ENCODE measurements at places on chromosomes 7 and 10.

DNA sequence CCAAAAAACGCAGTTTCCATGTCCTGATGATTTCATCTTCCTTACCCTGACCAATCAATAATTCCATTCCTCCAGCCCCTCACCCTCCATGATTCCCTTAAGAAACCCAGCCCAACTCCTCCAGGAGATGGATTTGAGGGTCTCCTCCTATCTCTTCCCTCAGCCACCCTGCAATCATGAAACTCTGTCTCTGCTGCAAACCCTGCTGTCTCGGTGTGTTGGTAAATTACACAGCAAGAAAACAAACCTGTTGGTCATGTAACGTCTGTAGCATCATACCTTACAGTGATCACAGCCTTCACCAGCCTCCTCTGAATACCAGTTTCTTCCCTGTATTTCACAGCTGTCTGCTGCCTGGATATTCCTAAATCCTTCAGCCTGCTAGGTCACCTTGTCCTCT is 300.7 kb upstream of the NEBL start:
- no peak for DNase-seq

GRCh38 chr7:88111140-88111743 is 108.6 kb downstream of the SRI start:
- DNase-seq = no peak

GRCh38 chr7:24284699-24285506 is 913 bp downstream of the NPY start:
- no peak for DNase-seq

GRCh38 chr7:7709291-7709690 is 9.1 kb downstream of the RPA3 start:
- no peak for DNase-seq

DNA sequence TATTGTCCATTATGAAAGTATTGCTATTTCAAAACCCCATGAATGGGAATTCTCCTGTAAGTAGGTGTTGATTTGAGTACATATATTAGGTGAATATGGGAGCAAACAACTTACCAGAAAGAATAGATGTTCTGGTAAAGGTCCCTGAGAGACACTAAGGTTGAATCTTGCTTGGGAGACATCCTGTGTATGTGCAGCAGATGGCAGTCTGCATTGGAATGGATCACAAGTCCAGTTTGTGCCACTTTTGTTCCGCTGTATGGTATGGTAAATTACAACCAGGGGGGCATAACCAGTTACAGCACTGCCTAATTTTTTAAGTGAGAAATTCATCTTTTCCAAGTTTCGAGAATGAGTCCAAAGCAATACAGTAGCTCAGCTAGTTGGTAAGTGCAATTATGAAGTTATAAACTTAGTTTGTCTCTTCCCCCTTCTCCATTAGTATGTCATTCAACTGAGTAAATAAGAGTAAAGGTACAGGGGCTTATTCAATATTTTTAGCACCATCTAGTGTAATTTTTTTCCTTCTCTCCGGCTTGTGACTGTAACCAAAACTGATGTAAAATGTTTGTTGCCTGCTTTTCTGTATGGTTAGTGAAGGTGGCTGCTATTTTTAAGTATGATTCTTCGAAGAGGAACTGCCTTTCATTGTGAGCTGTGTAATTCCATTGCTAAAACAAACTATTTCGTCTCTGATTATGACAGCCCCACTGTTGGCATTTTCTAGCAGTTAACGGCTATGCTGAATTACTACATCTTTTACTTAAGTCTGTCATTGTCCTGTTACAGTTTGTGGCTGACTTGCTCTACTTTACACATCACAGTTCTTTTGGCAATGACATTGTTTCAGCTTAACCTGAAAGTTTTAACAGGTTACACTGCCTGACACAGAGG is 2.8 kb downstream of the MCU start:
- no peak for DNase-seq

- DNase-seq = no peak
Measured at GRCh38 chr10:48611133-48611532, 6.3 kb upstream of the ARHGAP22 start.

- DNase-seq = no peak
Measured at GRCh38 chr7:112202816-112203215, 3.4 kb downstream of the DOCK4 start.

- DNase-seq = no peak
Measured at GRCh38 chr10:30639946-30640786, 10.6 kb upstream of the LYZL2 start.

DNA sequence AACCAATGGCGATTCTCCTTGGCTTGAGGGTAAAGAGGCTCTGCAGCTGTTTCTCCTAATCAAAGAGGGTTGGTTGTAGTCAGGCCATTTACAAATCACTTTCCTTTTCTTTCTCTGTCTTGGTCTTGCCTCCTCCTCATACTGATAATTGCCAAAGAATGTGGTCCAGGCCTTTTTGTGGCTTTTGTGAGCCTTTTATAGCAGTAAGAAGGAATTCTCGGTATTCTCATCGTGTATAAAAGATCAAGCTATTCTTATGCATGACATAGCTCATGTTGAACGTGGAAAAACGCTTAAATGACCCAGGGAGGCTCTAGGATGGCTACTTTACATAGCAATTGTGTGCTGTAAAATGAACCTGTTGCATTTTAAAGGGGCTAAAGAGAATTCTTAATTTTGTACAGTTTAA is 62.6 kb downstream of the RBM20 start:
- DNase-seq = no peak

DNA sequence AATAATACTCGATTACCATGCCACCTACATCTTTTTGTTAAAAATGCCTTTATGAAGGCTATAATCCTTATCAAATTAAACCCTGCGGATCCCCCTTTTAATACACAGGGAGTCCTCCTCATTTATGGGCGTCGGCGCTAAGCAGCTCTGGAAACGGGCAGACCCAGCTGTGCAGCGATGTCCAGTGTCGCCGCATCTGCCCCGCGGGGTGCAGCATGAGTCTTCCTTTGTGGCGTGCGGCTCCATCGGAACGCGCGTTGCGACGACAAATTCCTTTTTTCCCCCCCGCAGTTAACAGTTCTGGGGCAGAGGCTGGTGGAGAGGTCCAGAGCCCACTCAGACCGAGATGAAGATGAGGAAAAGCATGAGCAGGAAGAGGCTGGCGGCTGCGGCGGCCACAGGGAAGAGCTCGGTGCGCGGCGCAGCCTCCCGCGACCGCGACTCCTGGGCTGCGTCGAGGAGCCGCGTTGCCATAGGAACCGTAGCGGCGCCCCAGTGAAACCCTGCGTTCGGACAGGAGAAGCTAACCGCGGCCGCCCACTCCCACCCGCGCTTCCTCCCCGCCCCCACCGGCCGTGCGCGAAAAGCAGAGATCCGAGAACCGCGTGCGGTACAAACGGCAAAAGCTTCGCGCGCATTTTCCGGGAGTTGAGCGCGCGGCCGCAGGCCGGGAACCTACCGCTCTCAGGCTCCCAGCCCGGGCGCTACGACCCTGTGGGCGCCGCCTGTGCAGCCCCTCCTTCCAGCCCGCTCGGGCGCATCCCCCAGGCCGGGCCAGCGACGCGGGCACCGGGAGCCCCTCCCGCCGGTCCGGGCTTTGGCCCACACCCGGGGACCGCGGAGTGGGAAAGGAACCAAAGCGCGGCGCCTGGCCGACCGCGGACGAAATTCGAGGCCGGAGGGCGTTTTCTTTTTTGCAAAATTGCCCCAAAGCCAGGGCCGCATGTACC is 130.6 kb downstream of the SPAG6 start:
- DNase-seq = no peak

DNA sequence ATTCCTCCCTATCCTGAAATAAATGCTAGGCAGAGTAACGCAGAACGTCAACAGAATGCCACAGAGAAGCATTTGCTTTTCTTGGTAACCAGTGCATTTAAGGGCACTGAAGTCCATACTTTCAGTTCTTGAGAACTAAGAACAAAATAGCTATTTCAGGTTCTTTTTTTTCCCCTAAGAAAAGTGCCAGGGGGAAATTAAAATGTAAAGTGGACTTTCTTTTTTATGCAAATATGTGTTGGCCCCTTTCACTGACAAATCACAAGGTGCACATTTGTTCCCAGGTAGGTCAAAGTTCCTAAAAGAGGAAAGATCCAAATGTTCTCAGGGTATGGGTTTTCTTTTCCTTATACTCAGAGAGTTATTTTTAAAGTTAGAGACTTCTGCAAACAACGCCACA is 151.5 kb downstream of the HPSE2 start:
- DNase-seq = no peak

DNA sequence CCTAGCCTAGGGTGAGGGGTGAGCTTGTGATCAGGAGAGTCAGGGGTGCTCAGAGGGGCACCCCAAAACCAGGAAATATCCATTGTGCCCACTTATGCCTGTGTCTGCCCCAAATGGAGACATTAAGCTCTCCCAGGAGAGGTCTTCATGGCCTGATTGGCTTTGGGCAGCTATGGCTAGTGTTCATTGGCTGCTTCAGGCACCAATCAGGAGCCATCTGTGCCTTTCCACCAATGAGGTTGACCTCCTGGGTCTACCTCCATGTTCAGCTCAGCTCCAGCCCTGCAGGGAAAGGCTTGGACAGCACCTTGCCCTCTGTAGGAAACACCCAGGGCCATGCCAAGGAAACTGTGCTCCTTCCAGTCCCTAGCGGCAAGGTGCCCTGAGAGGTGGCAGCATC is 23.9 kb upstream of the HSPB1 start:
- DNase-seq = no peak

DNA sequence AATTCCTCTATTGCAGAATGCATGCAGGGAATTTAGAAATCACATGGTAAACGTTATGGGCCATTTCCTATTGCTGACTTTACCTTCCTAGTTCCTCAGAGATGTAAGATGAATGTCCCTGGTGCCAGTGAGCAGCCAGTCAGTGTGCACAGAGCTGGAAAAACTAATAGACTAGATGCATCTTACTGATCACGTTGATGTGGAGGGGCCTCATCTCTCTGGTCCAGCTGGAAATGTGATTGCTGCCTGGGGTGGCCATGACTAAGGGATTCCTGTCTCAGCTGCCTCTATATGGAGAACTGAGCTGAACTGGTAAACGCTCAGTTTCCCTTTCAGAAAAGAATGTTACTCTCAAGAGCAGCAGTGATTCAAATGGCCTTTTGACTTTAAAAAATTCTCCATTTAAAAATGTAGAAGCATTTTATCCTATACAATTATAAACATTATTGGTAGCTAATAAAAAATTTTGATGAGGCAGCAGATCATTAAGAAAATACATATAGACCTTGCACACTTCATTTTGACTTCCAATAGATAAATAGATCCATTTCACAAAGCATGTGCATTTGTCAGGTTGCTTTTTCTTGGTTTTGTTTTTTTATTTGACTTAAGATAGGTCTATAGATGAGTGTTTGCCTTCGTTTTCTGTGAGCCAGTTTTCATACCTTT is 80.5 kb upstream of the INSYN2A start:
- DNase-seq = no peak

GRCh38 chr7:94011714-94012353 is 7.7 kb upstream of the BET1 start:
- DNase-seq = no peak

GRCh38 chr7:54985426-54986330 is 33.1 kb upstream of the EGFR start:
- no peak for DNase-seq

GRCh38 chr10:2604891-2605290 is 462.5 kb upstream of the PFKP start:
- DNase-seq = no peak

DNA sequence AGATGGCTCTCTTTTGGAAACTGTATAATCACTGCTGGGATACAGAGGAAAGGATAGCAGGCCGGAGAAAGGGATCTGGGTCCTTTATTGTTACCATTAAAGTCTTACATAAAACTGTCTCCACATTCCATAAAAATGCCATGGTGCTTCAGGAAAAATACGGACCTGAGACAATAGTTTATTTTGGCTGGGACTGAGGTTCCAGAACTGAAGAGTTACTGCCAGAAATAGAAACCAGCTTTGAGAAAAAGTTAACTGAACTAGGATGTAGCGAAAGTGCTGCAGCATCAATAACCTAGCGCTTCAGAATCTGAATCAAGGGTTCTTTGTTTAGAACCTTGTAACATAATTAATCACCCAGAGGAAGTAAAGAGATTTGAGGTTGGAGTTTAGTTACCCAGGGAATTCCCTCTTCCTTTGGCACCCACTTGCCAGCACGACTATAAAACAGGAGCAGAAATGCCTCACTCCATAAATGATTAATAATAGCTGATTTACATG is 38.0 kb downstream of the MEOX2 start:
- DNase-seq = no peak

GRCh38 chr10:90451283-90451682 is 406.6 kb downstream of the HTR7 start:
- DNase-seq = no peak

DNA sequence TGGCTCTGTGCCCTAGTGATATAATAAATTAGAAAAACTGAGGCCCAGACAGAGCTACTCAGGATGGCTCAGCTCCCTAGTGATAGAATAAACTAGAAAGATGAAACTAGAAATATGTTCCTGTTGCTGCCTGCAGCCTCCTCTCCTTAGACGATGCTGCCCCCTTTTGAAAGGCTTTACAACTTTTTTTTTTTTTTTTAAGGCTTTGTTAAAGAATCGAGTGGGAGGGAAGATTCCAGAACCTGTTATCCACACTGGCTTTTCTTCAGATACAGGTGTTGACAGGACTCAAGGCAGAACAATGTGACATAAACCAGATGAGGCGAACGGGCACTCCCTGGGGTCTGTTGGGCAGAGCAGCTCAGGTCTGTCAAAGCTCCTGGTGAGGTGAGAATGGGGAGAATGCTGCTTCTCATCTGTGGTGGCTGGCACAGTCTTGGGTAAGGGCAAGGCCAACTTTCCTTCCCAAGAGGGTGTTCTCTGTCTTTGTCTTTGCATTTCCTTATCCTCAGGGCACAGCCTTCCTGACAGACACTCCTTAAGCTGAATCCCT is 175.1 kb downstream of the COBL start:
- DNase-seq = no peak

- DNase-seq = no peak
Measured at GRCh38 chr10:24299578-24300260, 90.8 kb downstream of the KIAA1217 start.

DNA sequence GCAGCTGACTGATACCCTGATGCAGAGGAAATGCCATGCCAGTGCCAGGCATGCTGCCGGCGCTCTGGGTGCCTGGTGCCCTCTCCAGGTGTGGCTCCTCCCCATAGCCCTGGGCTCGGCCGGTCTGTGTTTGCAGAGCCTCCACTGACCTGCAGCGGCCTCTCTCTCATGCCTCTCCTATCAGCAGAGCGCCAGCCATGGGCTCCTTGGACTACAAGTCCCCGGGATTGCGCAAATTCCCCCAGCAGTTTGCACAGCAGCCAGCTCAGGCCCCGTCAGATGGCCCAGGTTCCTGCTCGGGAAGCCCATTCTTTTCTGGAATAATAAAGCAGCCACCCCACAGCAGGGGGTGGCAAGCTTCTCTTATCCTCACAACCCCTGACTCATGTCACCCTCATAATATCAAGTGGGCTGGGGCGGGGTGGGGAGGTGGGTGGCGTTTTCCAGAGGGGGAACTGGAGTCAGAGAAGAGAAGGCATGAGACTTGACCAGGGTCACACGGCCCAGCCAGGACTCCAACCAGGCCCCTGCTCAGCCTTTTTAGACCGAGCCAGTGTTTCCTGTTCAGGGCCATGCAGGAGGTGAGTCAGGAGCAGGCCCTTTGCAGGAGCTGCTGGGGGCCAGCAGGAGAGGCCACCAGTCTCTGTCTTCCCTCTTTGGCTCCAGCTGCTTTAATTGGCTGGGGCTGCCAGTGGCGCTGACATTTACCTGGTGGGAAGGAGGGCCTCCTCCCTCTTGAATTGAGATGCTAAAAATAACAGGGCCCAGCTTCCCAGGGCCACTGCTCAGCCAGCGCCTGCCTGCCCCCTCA is 58.6 kb downstream of the ZMIZ1 start:
- no peak for DNase-seq

- DNase-seq = no peak
Measured at GRCh38 chr7:74193913-74194312, 15.9 kb upstream of the LAT2 start.

Measured in activated T-helper 1 cell treated with anti-CD3 and anti-CD28 coated beads, Interleukin-2, amount 50 U/mL, for 16 hours (primary cell).